DND-41 (cell line): ENCODE measurements at places on chromosomes 11 and 22.

GRCh38 chr22:36617694-36618522 is 85.6 kb downstream of the CACNG2 start:
- DNase-seq, result no peak

DNA sequence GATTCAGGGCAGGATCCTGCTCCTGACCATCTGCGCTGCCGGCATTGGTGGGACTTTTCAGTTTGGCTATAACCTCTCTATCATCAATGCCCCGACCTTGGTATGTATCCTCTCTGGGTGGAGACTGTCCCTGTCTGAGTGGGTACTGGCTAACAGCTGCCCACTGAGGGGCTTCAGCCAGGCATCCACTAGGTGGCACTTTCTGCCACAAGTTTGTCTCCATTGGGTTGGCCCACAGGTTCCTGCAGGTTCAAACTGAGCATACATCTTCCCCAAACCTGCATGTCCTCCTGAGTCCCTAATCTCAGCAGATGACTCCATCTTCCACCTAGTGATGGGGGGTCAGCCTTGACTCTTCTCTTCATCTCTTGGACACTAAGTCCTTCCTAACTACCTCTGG is 4.4 kb downstream of the SLC2A11 start:
- DNase-seq, result peak; percentile 65

- DNase-seq, result no peak
Measured at GRCh38 chr11:110470716-110471115, 41.0 kb downstream of the FDX1 start.

DNA sequence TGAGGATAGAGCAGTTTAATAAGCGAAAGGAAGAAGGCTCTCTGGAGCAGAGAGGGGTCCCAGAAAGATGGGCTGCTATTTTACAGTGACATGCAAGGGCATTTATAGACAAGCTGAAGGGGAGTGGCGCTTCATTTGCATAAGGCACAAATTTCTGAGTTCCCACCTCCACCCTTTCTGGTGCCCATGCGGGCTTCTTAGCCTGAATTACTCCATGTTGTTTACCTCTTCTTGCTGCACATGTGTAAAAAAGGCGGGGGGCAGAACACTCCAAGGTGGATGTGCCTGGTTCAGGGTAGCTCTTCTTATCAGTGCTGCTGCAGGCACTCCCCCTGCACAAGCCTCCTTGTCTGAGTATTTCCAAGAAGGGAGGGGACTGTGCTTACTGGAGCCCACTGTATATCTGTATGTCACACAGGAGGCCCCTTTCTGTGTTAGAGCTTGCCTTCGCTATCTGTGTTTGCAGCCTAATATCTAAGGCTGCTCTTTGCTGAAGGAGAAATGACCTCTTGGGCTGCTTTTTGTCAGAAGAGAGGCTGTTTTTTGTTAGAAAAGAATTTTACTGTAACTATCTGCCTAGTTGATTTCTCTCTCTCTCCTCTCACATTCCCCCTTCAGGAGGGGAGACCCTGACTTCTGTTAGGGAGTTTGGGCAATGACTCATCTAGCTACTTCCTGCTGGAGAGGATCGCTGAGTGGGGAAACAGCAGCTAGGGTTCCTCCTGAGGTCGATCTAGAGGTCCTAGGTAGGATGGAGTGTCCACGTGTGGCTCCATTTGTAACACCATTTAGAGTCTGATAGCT is 1057.0 kb upstream of the CNTN5 start:
- DNase-seq, result no peak

- no peak for DNase-seq
Measured at GRCh38 chr11:11984563-11984962, 23.9 kb downstream of the DKK3 start.

- DNase-seq, result no peak
Measured at GRCh38 chr22:19629331-19629719, 85.0 kb upstream of the SEPTIN5 start.

GRCh38 chr11:70506986-70507385 is 108.7 kb downstream of the CTTN start:
- DNase-seq, result no peak

GRCh38 chr22:24304062-24304675 is 33.5 kb downstream of the SPECC1L start:
- DNase-seq, result no peak

GRCh38 chr22:17705951-17706900 is 67.7 kb downstream of the BCL2L13 start:
- peak; percentile 83 for DNase-seq

DNA sequence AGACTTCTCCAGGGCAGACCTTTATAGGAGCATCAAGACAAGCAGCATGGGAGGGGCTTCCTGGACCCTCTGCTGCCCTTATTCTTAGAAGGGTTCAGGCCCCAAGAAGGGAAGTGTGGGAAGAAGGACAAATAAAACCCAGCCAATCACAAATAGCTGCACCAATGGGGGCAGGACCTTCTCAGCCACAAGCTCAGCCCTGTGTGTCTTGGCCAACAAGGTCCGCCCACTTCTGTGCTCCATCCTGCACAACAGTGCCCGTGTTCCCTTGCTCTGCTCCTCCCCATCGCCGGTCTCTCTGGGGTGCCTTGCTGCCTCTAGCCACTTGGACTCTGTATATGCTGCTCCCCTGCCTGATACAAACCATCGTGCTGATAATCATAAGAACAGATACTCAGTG is 86.1 kb downstream of the NAT10 start:
- DNase-seq, result no peak

- DNase-seq, result no peak
Measured at GRCh38 chr11:8022876-8023275, 35.7 kb downstream of the EIF3F start.

DNA sequence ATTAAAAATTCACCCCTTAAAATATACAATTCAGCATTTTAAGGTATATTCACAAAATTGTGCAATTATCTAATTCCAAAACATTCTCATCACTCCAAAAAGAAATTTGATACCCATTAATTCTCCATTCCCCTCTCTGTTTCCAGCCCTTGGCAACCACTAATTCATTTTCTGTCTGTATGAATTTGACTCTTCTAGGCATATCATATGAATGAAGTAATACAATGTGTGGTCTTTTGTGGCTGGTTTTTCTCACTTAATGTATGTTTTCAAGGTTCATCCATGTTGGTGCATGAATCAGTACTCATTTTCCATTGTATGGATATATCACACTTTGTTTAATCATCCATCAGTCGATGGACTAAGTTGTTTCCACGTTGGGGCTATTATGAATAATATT is 29.0 kb upstream of the ACCSL start:
- no peak for DNase-seq

GRCh38 chr11:69700278-69701140 is 3.3 kb downstream of the FGF19 start:
- no peak for DNase-seq

DNA sequence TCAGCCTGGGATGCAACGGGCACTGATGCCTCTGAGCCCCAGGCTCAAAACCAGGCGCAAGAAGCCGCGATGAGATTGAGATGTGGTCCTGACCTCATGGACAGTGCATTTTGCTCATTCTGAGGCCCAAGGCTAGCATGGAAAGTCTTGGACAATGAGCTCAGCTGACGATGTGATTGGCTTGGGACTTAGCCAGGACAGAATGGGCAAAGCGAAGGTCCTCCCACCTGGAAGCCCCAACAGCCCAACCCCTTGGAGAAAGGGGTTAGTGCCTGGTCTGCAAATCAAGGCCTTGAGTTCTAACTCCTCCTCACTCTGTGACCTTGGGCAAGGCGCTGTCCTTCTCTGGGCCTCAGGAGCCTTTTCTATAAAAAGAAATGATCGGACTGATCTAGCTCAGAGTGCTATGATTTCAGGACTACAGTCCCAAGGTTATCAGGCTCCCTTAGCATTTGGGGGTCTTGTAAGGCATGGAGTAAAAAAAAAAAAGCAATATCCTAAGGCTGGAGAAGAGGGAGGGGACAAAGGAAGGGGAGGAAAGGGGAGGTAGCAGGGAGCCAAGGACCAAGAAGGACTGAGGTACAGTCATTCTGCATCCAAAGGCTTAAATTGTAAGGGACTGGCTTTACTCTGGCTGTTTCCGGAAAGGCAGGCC is 2.7 kb downstream of the SLC43A3 start:
- no peak for DNase-seq

- no peak for DNase-seq
Measured at GRCh38 chr11:13119941-13120520, 110.9 kb downstream of the RASSF10 start.

- peak; percentile 84 for DNase-seq
Measured at GRCh38 chr22:24156913-24157821, 24.1 kb upstream of the SUSD2 start.

- no peak for DNase-seq
Measured at GRCh38 chr22:49576241-49577141, 251.2 kb downstream of the BRD1 start.

DNA sequence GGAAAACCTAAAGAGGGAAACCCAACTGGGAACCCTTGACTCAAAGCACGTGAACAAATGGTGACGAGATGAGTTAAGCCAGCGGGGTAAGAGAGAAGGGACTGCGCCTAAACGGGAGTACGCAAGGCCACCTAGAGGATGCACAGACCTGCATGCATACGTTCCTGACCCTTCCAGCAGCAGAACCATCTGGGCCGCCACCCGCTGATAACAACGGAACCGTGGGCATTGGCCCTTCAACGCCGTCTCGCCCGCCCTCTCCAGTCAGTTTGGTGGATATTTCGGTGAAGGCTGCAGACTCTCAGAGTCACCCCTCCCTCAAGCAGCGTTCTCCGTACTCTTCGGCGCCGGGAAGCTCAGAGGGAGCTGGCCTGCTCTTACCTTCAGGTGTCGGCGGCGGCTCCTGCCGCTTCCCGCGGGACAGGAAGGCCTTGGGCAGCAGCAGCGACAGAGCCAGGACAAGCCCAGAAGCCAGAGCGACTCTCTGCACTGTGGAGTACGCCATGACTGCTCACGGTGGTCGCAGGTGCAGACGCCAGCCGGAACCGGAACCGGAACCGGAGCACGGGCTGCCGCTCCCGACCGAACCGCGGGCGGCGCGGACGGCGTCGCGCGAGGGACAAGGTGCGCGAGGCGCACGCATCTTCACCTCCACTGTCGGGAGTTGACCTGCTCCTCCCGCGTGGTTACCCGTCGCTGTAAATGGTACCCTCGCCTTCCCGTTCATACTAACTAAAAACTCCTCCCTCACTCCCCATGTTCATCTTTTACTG is at the start of gene RIC3:
Gene RIC3, minus strand, starts transcription at position 541 of the 773 bp plus-strand sequence. Its CDS starts 36 bp downstream, at position 505.
- no peak for DNase-seq

- no peak for DNase-seq
Measured at GRCh38 chr11:86150847-86151173, 81.9 kb upstream of the PICALM start.

DNA sequence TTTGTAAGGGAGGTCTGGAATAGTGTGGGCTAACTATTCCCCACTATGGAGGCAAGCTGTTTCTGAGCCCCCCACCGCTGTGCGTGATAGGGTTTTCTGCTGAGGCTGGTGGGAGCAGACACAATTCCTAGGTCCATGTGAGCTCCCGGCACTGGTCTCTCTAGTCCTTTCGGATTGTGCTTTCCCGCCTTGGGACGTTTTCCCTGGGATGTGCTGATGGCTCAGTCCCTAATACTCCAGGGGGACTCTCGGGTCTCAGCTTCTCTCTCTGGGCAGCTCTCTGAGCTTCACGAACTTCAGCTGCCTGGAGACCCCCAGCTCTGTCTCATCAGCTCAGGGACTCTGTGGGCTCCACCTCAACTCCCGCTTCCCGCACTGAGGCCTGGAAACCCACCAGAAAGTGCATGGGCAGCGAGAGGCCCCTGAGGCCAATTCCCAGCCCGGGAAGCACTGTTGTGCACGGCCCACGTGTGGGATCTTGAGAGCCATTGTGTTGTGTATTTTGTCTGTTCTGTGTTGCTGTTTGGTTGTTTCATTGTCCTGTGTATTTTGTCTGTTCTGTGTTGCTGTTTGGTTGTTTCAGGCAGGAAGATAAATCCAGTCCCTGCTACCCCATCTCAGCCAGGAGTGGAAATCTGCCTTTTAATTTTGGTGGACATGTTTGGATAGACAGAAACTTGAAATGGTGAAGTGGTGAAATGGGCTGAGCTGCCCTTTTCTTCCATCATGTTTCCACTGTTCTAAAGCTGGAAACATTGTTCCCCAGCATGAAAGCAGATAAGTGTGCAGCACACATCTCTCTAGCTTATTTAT is 12.7 kb upstream of the TNNT3 start:
- no peak for DNase-seq

DNA sequence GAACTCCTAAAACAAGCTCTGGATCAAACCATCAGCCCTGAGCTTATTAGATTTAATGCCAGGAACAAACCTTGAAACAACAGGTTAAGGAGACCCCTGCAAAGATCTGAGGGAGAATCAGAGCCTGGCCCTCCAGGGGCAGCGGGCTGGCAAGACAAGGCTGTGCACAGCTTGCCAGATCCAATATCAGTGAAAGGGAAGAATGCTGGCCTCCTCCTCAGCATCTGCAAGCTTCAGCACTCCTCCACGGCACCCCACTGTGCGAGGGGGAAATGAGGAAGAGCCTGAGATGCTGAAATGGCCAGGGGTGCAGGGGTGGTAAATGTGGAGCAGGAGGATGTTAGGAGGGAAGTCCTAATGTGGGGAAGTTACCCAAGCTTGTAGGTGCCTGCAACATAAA is 167.0 kb downstream of the TENM4 start:
- DNase-seq, result no peak

GRCh38 chr11:28673691-28674432 is 565.7 kb downstream of the METTL15 start:
- DNase-seq, result no peak

DNA sequence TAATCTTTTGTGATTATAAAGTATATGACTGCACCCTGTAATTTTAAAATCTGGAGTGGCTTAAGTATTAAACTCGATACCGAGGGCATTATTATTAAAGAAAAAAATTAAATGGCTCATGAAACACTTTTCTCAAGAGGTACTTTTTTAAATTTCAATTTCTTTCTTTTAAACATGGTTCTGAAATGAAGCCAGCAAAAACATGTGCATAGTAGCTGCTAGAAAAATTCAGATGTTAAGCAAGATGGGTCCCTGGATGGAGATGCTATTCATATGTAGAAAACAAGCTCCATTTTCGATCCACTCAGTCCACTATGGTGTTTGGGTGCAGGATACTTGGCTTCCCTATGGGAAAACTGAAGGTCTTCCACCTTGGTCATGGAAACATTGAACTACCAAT is 189.5 kb downstream of the PGR start:
- no peak for DNase-seq

DNA sequence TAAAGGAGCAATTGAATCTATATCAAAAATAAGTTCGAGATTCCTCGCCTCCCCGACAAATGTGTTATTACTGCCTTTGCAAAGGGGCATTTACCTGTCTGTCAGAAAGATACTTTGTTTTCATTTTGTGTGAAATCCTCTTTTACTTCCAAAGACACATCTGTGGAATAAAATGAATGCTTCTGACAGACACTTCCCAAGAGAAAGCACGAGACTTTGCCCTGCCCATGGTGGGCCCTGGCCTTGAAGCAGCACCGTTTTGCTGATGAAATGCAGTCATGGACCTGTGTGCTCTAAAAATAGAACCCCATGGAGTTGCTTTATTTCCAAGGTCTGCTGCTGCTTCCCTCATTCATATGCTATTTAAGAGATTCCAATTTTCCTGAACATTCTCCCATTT is 85.9 kb upstream of the USP47 start:
- no peak for DNase-seq

DNA sequence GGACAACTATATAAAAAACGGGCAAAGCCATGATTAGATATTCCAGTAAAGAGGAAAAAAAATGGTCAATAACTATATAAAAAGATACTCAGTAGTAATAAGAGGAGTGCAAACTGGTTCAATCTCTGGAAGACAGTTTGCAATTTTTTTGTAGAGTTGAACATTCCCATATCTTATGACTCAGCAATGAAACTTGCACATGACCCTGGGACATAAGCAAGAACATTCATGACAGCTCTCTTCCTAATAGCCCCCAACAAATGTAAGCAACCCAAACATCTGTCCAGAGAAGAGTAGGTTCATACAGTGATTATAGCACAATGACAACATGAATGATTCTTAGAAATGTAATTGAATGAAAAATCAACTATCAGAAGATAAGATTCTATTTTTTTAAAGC is 21.8 kb upstream of the CSF2RB start:
- DNase-seq, result no peak
